Omental fat pad (tissue), 4 donors: ENCODE measurements at places on chromosomes 1 and 21. TPM values are rescaled to one million over a fixed set of nuclear protein-coding genes. Genes with fewer than 3 reads are reported as not detected.

GRCh38 chr1:164804366-164804765 is 245.4 kb downstream of the PBX1 start:
- no peak for DNase-seq

CAMTA1 gene
- 45.3 TPM for total RNA-seq

PLEKHG5 gene
- 8.1 TPM for total RNA-seq

DNA sequence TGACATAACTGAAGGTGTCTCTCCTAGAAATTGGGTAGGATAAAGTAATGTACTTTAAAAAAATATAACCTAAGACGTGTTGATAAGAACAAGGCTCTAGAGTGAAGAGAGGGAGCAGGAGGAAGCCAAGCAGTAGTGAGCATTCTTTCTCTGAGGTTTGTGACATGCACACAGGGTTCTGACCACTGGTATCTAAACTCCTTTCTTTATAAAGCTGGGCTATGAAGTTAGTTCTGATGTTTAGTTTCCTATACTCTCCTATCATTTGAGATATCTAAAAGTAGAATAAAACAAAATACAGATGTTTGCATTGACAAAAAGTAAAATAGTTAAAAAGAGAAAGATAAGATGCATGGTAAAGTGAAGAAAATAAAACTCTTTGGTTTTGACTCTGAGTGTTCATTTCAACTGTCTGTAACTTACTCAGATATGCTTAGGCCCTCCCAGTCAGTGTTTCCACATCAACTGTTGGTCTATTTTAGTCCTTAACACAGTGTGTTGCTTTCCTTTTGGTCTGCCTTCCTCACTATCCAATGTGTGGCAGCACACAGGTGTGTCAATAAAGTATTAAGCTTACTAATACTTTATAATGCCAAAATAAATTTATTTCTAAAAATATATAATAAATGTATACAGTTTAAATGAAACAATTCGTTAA is 543.5 kb downstream of the PTPRC start:
- DNase-seq = no peak

DNA sequence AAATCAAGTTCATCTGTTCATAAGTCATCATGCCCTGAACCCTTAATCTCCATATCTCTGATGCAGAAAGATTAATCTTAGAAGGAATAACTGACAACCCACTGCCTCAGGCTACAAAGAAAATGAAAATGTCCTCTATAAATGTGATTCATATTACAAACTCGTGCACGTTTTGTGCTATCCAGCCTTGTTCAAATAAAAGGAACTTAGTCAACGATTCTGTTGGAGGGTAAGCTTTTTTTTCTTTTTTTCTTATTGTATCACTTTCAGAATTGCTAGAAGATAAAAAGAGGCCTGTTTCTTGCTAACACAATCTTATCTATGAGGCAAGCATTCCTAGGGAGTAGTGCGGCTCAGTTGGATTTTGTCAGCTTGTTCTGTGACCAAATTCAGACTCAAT is 228.4 kb downstream of the TM2D1 start:
- DNase-seq = no peak

- DNase-seq = no peak
Measured at GRCh38 chr1:58201492-58202106, 344.9 kb downstream of the OMA1 start.

- DNase-seq = no peak
Measured at GRCh38 chr1:6496365-6496721, 4.9 kb upstream of the PLEKHG5 start.

BLACAT1 gene
- total RNA-seq = 0.65 TPM

GRCh38 chr1:246860401-246860800 is 71.3 kb downstream of the AHCTF1 start:
- DNase-seq = no peak

GRCh38 chr21:41663805-41664788 is 102.8 kb downstream of the RIPK4 start:
- DNase-seq = no peak

GRCh38 chr1:210049616-210050015 is 111.6 kb downstream of the SYT14 start:
- DNase-seq = no peak

GRCh38 chr1:114725230-114725629 is 8.7 kb upstream of the NRAS start:
- no peak for DNase-seq

TINAGL1 gene
- total RNA-seq = 89.7 TPM

DNA sequence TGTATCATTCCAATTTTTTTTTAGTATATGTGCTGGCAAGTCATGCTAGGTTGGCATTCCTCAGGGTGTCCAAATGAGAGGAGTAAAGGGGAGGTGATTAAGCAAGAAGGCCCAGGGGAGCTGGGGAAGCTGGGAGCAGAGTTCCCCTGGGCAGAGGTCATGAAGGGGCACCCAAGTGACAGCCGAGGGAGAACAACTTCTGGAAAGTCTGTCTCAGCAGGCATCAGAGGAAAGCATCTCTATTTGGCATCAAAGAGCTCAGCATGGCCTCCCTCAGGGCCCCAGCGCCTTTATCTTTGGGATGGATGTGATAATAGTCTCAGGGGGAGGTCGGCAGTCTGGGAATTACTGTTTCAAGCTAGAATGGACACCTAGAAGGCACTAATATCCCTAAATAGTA is 5.0 kb upstream of the ENO1 start:
- DNase-seq = no peak

DNA sequence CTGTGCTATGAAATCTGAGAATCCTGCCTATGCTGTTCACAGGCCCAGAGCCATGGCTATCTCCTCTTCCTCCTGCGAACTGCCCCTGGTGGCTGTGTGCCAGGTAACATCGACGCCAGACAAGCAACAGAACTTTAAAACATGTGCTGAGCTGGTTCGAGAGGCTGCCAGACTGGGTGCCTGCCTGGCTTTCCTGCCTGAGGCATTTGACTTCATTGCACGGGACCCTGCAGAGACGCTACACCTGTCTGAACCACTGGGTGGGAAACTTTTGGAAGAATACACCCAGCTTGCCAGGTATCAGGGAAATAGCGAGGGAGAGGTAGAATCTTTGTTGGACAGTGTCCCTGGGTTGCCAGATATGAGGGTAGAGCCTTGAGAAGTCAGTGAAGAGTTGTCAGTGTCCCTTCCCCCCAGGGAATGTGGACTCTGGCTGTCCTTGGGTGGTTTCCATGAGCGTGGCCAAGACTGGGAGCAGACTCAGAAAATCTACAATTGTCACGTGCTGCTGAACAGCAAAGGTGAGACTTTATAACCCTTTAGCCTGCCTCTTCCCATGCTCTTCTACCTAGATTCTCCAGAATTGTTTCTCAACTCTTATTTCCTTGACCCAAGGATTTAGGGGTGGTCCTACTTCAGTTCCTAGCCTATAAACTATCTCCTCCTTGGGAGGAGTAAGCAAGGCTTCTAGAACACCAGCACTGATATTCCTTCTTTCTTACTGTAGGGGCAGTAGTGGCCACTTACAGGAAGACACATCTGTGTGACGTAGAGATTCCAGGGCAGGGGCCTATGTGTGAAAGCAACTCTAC is 1.4 kb downstream of the NIT1 start:
- DNase-seq = no peak

AIM2 gene
- total RNA-seq = 0.46 TPM

CPT2 gene
- total RNA-seq = 14.8 TPM

GRCh38 chr1:67948151-67949080 is 102.0 kb downstream of the DIRAS3 start:
- no peak for DNase-seq

ADGRL4 gene
- total RNA-seq = 282 TPM

DNA sequence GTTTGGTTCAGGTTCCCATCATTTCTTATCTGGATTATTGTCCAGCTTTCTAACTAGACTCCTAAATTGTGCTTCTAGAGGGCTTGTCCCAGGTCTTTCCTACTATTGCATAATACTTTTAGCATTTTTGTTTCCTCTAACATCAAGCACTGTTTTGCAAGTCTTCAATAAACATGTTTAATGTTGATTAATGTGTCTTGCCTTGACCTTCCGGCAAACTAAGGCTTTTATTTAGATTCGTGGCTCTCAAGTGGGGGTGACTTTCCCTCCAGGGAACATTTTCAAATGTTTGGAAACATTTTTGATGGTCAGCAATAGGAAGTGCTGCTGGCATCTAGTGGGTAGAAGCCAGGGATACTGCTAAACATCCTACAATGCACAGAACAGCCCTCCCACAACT is 90.7 kb downstream of the RPE65 start:
- no peak for DNase-seq

DNA sequence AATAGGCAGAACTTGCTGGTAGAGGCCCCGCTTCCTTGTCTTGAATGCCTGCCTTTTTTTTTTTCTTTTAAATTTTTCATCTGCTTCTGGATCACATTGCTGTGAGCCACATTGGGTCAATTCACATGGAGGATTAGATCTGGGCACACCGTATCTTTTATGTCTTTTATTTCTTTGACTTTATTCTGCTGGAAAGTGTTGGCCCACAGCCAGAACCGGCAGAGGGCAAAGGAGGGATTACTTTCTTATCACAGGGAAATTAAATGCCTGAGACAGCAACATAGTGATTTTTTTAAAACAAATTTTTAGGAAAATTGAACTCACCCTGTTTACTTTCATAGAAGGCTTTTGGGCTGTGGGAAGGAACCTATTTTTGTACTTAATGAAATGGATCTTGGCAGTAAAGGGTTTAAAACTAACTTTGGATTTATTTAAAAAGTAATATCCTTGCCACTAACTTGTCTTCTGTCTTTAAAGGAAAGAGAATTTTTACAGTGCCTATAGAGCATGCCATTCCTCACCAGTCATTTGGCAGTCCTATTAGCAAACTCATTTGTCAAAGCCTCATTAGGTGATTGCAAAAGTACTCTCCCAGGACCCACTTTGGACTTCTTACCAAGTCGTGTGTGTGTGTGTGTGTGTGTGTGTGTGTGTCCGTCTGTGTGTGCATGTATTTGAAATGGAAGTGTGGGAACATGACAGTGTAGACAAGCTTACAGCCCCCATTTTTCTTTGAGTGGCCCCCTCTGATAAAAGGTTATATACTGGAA is 68.4 kb downstream of the ST6GALNAC3 start:
- no peak for DNase-seq

GRCh38 chr1:60984062-60984799 is 98.1 kb upstream of the NFIA start:
- DNase-seq = no peak

GRCh38 chr1:117176579-117176978 is 34.1 kb downstream of the VTCN1 start:
- no peak for DNase-seq

MSH4 gene
- total RNA-seq = not detected

DNA sequence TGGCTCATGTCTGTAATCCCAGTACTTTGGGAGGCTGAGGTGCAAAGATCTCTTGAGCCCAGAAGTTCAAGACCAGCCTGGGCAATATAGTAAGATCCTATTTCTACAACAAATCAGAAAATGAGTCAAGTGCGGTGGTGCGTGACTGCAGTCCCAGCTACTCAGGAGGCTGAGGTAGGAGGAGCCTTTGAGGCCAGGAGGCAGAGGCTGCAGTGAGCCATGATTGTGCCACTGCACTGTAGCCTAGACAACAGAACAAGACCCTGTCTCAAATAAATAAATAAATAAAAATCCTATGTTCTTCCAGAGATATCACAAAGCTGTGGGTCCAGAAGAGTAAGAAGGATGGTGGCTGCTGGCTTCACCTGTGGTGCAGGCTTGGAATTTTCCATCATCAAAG is 22.1 kb downstream of the CDA start:
- no peak for DNase-seq

- no peak for DNase-seq
Measured at GRCh38 chr1:213227458-213227857, 176.4 kb downstream of the RPS6KC1 start.

MROH9 gene
- not detected for total RNA-seq

- DNase-seq = no peak
Measured at GRCh38 chr1:57770772-57771171, 346.9 kb upstream of the DAB1 start.

FAM167B gene
- 14.8 TPM for total RNA-seq

DNA sequence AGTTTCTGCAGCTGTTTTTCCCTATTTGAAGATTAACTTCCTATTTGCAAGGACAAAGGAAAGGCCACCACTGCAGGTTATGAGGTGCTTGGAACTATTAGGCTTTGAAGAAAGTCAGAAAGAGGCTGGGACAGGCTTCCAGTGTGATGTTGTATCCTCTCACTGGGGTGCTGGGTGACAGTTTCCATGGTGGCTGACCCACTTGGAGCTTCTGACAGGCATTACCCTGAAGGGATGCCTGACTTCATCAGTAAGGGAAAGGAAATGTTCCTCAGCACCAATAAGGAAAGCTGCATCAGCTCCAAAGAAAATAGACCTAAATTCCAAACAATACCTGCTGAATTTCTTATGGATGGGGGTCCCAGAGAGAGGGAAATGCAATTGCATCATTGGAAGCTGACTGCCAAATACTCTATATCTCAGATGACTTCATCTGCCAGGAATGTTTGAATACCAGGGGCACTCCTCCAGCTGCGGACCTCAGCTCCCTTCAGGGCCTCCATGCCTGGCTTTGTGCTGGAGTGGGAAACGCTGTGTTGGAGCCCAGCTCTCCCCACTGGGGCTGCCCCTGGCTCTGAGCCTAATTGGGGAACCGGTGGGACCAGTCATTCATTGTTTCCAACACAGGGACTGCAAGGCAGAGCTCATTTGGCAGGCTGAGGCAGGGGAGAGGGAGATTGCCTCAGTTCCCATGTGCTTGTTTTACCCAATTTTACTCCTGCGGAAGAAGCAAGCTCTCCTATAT is 76.6 kb downstream of the RGL1 start:
- no peak for DNase-seq

- no peak for DNase-seq
Measured at GRCh38 chr1:23013657-23014056, 2.0 kb downstream of the TEX46 start.

- no peak for DNase-seq
Measured at GRCh38 chr1:115189814-115190539, 100.7 kb upstream of the TSPAN2 start.

PGLYRP4 gene
- not detected for total RNA-seq

CFHR4 gene
- not detected for total RNA-seq

GRCh38 chr1:183896466-183897048 is 91.6 kb downstream of the RGL1 start:
- no peak for DNase-seq

- no peak for DNase-seq
Measured at GRCh38 chr1:91940496-91940895, 8.7 kb upstream of the BRDT start.

- no peak for DNase-seq
Measured at GRCh38 chr1:28822799-28823198, 10.8 kb downstream of the OPRD1 start.

GRCh38 chr1:97507863-97508262 is 413.0 kb downstream of the DPYD start:
- DNase-seq = no peak

KRTAP21-2 gene
- total RNA-seq = not detected

- no peak for DNase-seq
Measured at GRCh38 chr1:22775478-22775877, 64.8 kb downstream of the EPHB2 start.

DNA sequence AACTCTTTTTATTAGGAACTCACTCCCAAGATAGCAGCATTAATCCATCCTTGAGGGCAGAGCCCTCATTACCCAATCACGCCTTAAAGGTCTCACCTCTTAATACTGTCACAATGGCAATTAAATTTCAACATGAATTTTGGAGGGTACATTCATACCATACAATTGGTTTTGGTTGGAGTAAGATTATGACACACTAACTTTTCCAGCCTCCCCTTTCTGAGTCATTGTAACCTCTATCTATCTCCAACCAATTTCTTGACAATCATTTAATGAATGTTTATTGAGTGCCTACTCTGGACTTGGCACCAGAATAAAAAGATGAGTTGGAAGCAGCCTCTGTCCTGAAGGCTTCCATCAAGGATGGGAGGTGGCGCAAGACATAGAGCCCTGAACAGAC is 94.2 kb upstream of the L1TD1 start:
- no peak for DNase-seq
